ENCODE measurements at places on chromosomes 7 and 10. TPM values are rescaled to one million over a fixed set of nuclear protein-coding genes. Genes with fewer than 3 reads are reported as not detected.

DNA sequence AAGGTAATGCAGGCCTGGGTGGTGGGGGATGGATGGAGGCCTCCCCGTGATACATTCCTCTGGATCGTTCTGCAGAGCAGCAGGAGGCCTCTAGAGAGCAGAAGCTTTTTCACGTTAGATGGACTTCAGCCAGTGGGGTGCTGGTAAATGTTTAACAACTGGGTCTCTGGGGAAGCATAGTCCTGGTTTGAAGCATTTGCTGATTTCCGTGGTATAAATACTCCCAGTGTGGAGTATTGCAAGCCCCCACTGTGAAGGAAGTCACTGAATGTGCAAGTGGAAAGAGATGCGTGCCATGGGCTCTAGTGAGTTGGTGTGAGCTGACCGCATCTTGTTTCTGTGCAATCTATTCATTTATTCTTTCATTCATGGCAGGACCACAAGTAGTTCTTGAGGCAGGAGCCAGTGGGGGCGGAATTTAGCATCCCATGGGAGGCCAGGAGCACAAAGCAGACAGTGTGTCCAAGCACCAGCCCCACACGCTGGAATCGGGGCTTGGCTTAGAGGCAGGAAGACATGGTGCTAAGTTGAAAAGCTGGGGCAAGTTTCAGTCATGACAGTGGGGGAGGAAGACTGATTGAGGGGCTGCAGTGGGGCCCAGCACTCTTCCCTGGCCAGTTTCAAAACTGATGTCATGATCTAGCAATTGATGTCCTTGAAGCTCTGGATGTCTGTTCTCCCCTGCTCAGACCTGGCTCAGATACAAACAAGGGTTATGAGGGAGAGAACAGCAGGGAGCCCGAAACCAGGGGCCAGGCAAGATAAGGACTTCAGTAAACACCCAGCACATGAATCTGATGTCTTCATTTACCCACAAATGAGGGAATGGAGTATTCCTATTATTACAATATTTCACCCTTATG, 280.9 kb upstream of the LYZL1 start:
- no peak overlapping the region for H3K4me3 ChIP-seq
- H3K36me3 ChIP-seq, result no peaks in the 10 kb centered on the region
- H3K27ac ChIP-seq, result no peak overlapping the region
- H3K4me1 ChIP-seq, result no peaks in the 10 kb centered on the region
- no peak for DNase-seq

DNA sequence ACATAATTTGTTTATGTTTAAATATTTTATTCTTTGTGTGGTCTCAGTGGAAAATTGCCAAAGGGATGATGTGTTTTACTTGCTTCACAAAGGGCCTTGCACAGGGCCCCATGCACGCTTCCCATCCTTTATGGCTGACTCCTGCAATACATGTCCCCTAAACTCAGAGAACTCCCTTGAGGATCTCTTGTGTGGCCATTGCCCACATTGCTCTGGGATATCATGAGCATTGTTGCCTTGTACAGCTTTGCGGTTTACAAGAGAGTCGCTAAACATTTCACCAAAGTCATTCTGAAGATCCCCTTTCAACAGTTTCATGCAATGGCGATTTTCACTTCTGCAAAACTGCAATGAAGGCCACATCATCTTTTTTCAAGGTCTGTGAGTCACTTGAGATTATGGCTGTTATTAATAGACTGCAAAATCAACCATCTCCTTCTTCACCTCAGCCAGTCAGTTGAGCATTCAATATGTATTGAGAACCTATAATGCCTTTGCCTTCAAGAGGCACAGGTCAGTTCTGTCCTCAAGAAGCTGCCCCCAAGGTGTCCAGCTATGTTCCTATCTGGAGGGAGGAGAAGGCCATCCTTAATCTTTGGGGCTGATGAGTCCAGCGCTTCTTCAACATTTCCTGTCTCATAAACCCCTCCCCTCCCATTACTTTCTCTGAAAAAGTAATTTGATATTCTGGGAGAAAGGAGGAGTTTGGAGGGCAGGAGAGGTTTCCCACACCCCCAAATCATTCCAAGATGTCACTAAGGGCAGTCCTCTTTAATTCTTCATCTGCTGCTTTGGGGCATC, 108.1 kb downstream of the CCDC71L start:
- no peaks in the 10 kb centered on the region for H3K4me1 ChIP-seq
- no peak overlapping the region for H3K27ac ChIP-seq
- no peaks in the 10 kb centered on the region for H3K36me3 ChIP-seq
- DNase-seq, result no peak
- H3K27me3 ChIP-seq, result no peaks in the 10 kb centered on the region

GRCh38 chr10:131960631-131961046, 21.1 kb downstream of the BNIP3 start:
- DNase-seq, result no peak
- no peaks in the 10 kb centered on the region for H3K4me1 ChIP-seq
- no peaks in the 10 kb centered on the region for H3K36me3 ChIP-seq

- H3K27ac ChIP-seq, result no peak overlapping the region
- no peaks in the 10 kb centered on the region for H3K4me1 ChIP-seq
- H3K27me3 ChIP-seq, result no peaks in the 10 kb centered on the region
Measured at GRCh38 chr7:70322856-70323255, 724.6 kb downstream of the AUTS2 start.

GRCh38 chr10:105658696-105659095, 1017.6 kb downstream of the SORCS3 start:
- no peak for DNase-seq
- H3K36me3 ChIP-seq, result no peaks in the 10 kb centered on the region
- H3K4me3 ChIP-seq, result no peak overlapping the region
- no peak overlapping the region for H3K27ac ChIP-seq
- no peaks in the 10 kb centered on the region for H3K4me1 ChIP-seq

- DNase-seq, result no peak
- no peaks in the 10 kb centered on the region for H3K36me3 ChIP-seq
- no peaks in the 10 kb centered on the region for H3K4me1 ChIP-seq
- H3K27ac ChIP-seq, result no peak overlapping the region
- H3K4me3 ChIP-seq, result no peak overlapping the region
- no peaks in the 10 kb centered on the region for H3K27me3 ChIP-seq
Measured at GRCh38 chr10:45614869-45615268, 57.7 kb downstream of the ZFAND4 start.

- H3K4me3 ChIP-seq, result no peak overlapping the region
- DNase-seq, result no peak
- no peaks in the 10 kb centered on the region for H3K36me3 ChIP-seq
- H3K27ac ChIP-seq, result no peak overlapping the region
- H3K4me1 ChIP-seq, result no peaks in the 10 kb centered on the region
Measured at GRCh38 chr10:5285186-5285585, 79.6 kb upstream of the UCN3 start.

GRCh38 chr10:6518791-6519429, 61.2 kb downstream of the PRKCQ start:
- DNase-seq, result no peak
- no peak overlapping the region for H3K27ac ChIP-seq
- no peaks in the 10 kb centered on the region for H3K36me3 ChIP-seq
- H3K4me1 ChIP-seq, result no peaks in the 10 kb centered on the region
- H3K4me3 ChIP-seq, result no peak overlapping the region

DNA sequence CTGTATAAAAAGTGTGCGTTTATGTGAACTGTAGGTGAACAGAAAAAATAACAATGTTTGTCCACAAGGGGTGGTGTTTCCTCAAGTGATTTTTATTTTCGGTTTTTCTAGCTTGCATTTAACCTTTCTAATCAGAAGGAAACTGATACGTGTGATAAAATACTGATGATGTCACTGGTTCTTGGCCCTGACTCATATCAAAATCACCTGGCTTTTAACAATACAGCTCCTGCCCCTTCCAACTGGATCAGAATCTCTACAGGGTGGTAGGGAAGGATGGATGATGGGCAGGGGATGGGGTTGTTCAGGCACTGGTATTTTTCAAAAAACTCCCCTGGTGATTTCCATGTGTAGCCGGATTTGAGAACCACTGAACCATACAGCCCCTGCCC, 10.9 kb downstream of the NPFFR1 start:
- no peak overlapping the region for H3K4me3 ChIP-seq
- no peak overlapping the region for H3K27ac ChIP-seq
- no peak for DNase-seq
- no peaks in the 10 kb centered on the region for H3K36me3 ChIP-seq
- H3K4me1 ChIP-seq, result peaks cover 16% of the 10 kb centered on the region
- no peaks in the 10 kb centered on the region for H3K27me3 ChIP-seq

DNA sequence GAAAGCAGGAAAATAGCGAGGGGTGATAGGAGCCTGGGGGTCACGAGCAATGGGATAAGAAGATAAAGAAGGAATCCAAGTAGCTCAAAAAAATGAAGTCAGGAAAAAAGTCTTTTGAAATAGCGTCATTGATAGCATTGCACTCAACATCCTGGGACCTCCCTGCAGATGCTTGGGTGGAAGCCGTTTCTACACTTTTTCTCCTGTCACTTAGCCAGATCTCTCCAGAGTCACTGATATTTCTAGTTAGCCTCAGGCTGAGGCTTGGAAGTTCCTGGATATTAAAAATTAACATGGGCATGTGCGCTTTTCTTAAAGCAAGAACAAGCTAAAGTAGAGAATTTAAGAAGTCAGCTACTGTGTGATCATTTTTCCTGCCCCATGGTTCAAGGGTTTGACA, 39.5 kb upstream of the CHST15 start:
- no peaks in the 10 kb centered on the region for H3K4me1 ChIP-seq
- no peaks in the 10 kb centered on the region for H3K36me3 ChIP-seq
- no peak for DNase-seq
- H3K4me3 ChIP-seq, result no peak overlapping the region
- no peaks in the 10 kb centered on the region for H3K27me3 ChIP-seq

DNA sequence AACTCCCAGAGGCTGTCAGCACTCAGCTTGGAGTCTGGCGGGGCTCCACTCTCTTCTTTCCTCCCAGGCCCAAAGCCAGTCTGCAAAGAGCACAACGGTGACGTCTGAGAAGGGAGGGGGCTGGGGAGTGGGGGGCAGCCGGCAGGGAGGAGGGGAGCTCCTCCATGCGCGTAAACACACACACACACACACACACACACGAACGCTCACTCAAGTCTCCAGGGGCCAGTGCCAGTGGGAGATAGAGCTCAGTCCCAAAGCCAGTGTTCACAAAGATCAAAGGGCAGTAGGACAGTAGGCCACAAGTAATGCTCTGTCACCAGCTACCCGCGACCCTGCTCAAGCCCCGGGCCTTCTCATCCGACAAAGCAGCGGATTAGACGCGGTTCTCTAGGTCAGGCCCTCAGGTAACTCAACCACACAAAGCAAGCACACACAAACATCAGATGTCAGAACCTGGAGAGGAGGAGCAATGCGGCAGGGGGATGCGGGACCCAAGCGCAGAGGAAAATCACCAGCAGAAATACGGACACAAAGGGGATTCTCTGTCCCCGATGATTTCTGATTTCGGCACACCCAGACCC, 19.9 kb downstream of the TCAF1 start:
- no peaks in the 10 kb centered on the region for H3K27me3 ChIP-seq
- H3K36me3 ChIP-seq, result no peaks in the 10 kb centered on the region
- no peak for DNase-seq
- no peaks in the 10 kb centered on the region for H3K4me1 ChIP-seq
- H3K4me3 ChIP-seq, result no peak overlapping the region

DNA sequence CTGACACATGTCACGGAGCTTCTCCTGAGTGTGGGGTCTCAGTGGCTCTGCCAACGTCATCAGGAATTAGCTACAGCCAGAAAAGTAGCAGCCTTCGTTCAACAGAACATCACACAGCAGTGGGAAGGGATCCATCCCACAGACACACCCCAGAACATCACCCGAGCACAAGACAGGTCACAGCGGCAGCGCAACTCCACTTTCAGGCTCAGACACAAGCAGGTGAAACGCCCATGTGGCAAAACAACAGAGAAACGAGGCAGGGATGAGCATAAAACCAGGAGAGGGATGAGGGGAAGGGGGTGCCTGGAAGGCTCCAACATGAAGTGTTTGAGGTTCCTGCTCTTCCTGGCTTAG, 44.8 kb downstream of the CAMK2B start:
- H3K36me3 ChIP-seq, result no peaks in the 10 kb centered on the region
- H3K4me3 ChIP-seq, result no peak overlapping the region
- DNase-seq, result no peak
- H3K27ac ChIP-seq, result no peak overlapping the region
- no peaks in the 10 kb centered on the region for H3K27me3 ChIP-seq
- no peaks in the 10 kb centered on the region for H3K4me1 ChIP-seq

DNA sequence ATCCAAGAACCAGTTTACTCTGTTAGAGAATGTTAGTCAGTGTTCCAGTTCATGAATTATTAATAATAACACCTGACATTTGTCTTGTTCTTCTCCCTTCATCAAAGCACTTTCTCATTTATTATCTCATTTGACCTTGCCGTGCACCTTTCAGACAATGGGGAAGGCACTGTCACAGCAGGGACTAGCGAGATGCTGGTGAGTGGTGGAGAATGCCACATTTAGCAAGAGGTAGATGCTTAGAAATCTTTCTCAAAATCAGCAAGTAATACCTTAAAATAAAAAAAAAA, 34.2 kb upstream of the XRCC2 start:
- no peak for DNase-seq
- H3K27me3 ChIP-seq, result no peaks in the 10 kb centered on the region
- H3K4me3 ChIP-seq, result peak overlapping the region; percentile 33
- peaks cover 27% of the 10 kb centered on the region for H3K4me1 ChIP-seq

- H3K36me3 ChIP-seq, result no peaks in the 10 kb centered on the region
- H3K27ac ChIP-seq, result peak overlapping the region; percentile 19
- no peak for DNase-seq
- H3K4me3 ChIP-seq, result no peak overlapping the region
Measured at GRCh38 chr10:72080042-72080975, 8.0 kb downstream of the SPOCK2 start.

DNA sequence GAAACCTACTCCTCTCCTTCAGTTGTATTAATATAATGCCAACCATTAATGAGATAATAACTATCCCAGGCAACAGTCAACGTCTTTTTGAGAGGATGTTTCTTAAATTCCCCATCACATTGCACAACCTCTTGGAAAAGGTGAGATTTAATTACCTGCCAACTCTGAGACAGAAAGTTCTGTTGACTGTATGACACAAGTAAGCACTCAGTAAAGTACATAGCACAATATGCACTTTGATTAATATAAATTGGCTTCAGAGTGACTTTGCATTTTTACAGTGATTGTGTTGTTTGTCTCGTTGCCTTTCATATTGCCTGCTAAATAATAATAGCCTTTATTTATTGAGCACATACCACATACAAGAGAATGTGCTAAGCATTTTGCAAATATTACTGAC, 46.7 kb downstream of the CAV1 start:
- no peaks in the 10 kb centered on the region for H3K36me3 ChIP-seq
- DNase-seq, result no peak
- no peak overlapping the region for H3K27ac ChIP-seq
- peaks cover 26% of the 10 kb centered on the region for H3K4me1 ChIP-seq

DNA sequence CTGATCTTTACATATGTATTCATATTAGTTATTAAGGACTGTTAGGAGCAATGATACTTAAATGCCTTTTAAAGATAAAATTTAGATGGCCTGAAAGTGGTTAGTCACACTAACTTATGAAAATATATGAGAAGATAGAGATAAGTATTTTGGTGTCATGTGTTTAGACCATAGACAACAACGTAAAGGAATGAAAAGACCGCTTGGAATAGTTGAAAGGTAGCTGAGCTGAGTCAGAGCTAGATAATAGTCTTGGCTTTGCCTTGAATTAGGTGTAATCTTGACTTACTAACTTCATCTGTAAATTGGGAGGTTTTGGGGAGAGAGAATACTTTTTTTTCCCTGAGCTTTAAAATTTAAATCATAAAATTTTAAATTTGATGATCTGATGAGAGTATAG, 127.0 kb downstream of the LYZL1 start:
- no peaks in the 10 kb centered on the region for H3K4me1 ChIP-seq
- no peaks in the 10 kb centered on the region for H3K36me3 ChIP-seq
- no peak for DNase-seq
- no peak overlapping the region for H3K4me3 ChIP-seq
- H3K27me3 ChIP-seq, result no peaks in the 10 kb centered on the region

Gene WNT16
- 152 TPM for total RNA-seq

Gene GDF2
- total RNA-seq, result not detected

Gene CARD11
- total RNA-seq, result 0.57 TPM

Gene AASS
- total RNA-seq, result 5.1 TPM

Gene PPP1R17
- not detected for total RNA-seq
